ENCODE measurements at places on chromosomes 16 and 17.
A peak's percentile ranks its signal among the peaks of the same experiment; 100 is the strongest.

DNA sequence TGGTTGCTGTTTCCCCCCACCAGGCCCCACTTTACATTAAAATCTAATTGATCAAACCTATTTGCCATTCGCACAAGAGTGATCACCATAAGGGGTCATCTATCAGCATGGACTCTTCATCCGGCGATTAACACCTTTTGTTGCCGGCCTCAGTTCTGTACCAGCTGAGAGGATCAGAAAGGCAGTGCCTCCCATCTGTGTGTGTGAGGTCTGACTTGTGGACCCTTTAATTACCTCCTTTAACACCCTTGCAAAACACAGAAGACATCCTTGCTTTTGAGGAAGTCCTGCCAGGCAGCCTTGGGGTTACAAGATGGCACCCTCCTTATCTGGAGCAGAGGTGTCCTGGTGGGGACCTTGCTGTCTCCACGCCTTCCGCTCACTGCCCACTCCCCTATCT lies 77.2 kb upstream of the IRX3 start:
- H3K27me3 ChIP-seq, result peaks cover 29% of the 10 kb centered on the region
- DNase-seq, result no peak
- H3K27ac ChIP-seq, result no peak overlapping the region
- H3K4me3 ChIP-seq, result no peak overlapping the region
- no peaks in the 10 kb centered on the region for H3K36me3 ChIP-seq

DNA sequence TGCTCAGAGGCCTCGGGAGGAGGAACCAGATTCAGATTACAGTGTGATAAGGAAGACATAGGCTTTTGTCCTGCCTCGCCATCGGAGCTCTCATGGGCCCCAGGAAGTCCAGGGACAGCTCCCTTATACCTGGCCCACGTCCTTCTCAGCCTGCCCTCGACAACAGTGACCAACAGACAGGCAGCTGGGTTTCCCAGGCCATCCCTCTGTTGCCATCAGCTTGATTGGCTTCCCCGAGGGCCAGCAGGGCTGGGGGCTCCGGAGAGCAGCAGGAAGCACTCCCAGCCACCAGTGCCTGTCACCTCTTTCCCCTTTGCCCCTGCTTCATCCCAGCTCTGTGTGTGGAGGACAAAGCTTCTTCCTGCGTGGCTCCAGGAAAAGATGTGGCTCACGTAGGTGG lies 17.6 kb downstream of the CD300A start:
- no peak overlapping the region for H3K4me3 ChIP-seq
- H3K36me3 ChIP-seq, result peaks cover 2% of the 10 kb centered on the region

DNA sequence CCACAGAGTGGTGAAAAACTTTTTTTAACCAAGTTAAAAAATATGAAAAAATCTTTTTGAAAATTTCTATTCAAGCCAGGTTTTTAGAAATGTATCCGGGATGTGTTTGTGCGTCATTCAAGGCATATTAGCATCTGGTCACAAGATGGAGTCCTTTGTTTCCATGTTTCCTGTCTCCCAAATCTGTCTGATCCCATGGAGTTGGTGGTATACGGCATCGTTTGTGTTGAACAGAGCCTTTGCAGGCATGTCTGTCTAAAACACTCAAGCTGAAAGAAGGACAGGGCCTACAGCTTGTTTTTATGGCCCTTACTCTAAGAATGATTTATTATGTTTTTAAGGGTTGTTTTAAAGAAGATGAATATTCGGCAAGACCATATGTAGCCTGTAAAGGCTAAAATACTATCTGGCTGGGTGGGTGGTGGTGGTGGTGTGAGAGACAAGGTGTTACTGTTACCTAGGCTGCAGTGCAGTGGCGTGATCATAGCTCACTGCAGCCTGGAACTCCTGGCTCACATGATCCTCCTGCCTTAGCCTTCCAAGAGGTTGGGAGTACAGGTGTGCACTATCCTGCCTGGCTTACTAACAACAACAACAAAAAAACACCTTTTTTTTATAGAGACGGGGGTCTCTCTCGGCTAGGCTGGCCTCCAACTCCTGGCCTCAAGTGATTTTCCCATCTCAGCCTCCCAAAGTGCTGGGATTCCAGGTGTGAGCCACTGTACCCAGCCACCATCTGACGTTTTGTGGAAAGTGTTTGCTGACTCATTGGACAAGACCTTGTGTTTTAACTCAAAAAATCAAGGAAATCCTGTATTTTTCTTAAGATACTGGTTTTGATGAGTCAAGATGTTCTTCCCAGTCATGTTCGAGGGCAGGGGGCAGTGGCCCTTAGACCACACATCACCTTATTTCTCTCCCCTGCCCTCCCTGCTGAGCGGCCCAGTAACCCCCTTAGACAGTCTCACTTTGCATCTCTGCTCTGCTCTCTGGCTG lies 52.2 kb downstream of the NDE1 start:
- H3K36me3 ChIP-seq, result peaks cover 21% of the 10 kb centered on the region
- H3K4me1 ChIP-seq, result peaks cover 15% of the 10 kb centered on the region
- DNase-seq, result no peak
- peak overlapping the region; percentile 58 for H3K27ac ChIP-seq
- no peak overlapping the region for H3K4me3 ChIP-seq
- no peaks in the 10 kb centered on the region for H3K27me3 ChIP-seq

DNA sequence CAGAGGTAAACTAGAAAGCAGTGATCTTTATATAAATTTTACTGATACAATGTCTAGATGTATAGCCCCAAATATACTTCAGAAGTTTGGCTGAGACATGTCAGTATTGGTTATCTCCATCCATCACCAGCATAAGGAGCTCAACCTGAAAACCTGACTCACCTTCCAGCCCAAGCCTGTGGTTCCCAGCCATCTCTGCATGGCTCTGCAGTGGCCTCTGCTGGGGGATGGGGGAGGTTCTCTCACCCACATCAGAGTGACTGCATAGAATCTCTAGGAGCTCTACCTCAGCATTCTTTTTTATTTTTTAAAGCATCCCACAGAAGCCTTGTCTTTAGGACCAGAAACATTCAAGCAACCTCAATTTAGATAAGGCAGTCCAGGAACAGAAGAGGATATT lies 27.3 kb downstream of the USP7 start:
- H3K4me3 ChIP-seq, result no peak overlapping the region
- H3K27ac ChIP-seq, result peak overlapping the region; percentile 66
- no peaks in the 10 kb centered on the region for H3K36me3 ChIP-seq
- DNase-seq, result peak; percentile 91
- H3K4me1 ChIP-seq, result peaks cover 79% of the 10 kb centered on the region

GRCh38 chr16:675884-676564 lies 553 bp downstream of the RHBDL1 start:
- H3K4me1 ChIP-seq, result peaks cover 12% of the 10 kb centered on the region
- H3K27me3 ChIP-seq, result peaks cover 7% of the 10 kb centered on the region
- H3K36me3 ChIP-seq, result peaks cover 6% of the 10 kb centered on the region

DNA sequence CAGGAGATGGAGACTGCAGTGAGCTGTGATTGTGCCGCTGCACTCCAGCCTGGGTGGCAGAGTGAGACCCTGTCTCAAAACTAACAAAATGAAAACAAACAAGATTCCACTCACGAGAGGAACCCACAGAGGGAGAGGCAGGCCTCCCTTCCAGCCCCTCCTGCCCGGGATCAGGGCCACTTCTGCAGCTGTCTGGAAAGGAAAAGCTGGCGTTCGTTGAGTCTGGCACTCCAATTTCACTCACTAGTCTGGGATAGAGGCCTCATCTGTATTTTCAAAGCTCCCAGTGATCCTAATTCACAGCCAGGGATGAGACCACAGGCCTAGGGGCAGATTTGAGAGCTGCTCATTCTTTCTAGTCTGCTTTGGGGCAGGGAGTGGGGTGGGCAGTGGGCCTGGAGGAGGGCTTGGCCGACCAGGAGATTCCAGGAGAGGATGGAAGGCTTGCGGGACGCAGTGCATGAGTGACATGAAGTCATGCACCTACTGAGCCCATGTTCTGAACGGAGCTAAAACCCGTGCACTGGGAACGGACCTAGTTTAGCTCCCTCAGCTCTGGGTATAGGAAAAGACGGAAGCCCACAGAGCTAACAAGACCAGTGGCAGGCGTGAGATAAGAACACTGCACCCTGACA lies 54.0 kb downstream of the COTL1 start:
- peaks cover 54% of the 10 kb centered on the region for H3K36me3 ChIP-seq
- no peak for DNase-seq
- H3K4me3 ChIP-seq, result no peak overlapping the region
- H3K27me3 ChIP-seq, result no peaks in the 10 kb centered on the region

GRCh38 chr17:70104791-70105523 lies 29.9 kb downstream of the KCNJ16 start:
- no peak overlapping the region for H3K4me3 ChIP-seq
- H3K4me1 ChIP-seq, result no peaks in the 10 kb centered on the region
- no peak overlapping the region for H3K27ac ChIP-seq
- DNase-seq, result no peak

DNA sequence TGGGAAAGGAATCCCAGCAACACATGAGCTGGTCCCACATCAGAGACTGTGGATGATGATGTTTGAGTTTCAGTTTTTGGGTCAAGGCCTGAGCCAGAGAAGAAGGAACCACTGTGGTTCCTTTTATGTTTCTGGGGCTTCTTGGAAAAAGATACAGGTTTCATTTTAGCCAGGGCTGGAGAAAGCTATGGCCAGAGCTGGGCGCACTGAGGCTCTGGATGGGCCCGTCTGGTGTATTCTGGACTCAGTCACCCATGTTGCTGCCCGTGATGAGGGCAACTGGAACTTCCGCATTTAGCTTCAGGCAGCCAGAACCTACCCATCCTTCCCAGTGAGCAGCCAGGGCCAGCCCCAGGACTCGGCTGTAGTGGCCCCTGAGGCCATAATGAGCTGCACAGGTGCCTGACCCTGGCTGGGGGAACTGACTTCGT lies 15.0 kb upstream of the PITPNA start:
- no peak overlapping the region for H3K4me3 ChIP-seq
- no peak for DNase-seq
- H3K36me3 ChIP-seq, result no peaks in the 10 kb centered on the region
- H3K27ac ChIP-seq, result no peak overlapping the region

GRCh38 chr17:76940738-76941350 lies 72.6 kb downstream of the MGAT5B start:
- no peak overlapping the region for H3K27ac ChIP-seq
- peak; percentile 48 for DNase-seq
- no peaks in the 10 kb centered on the region for H3K4me1 ChIP-seq

Data from activated CD8-positive, alpha-beta T cell treated with anti-CD3 and anti-CD28 coated beads for 36 hours (primary cell).